Suppressor macrophage treated with lipopolysaccharide for 1 hour (primary cell): ENCODE measurements at places on chromosomes 2 and 18.

- no peak for DNase-seq
Observed at GRCh38 chr2:7693246-7694075, 776.2 kb downstream of the RNF144A start.

- no peak for DNase-seq
Observed at GRCh38 chr2:187338679-187339121, 109.4 kb downstream of the CALCRL start.

DNA sequence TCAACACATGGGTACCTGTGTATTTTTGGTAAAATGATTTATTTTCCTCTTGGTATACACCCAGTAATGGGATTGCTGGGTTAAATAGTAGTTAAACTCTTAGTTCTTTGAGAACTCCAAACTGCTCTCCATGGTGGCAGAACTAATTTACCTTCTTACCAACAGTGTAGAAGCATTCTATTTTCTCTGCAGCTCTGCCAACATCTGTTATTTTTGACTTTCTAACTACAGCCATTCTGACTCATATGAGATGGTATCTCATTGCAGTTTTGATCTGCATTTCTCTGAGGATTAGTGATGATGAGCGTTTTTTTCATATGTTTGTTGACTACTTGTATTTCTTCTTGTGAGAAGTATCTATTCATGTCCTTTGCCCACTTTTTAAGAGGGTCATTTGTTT lies 180.6 kb downstream of the FSIP2 start:
- DNase-seq: no peak

- DNase-seq: no peak
Observed at GRCh38 chr2:174157053-174157452, 91.3 kb downstream of the OLA1 start.

- DNase-seq: no peak
Observed at GRCh38 chr18:9697121-9697520, 11.0 kb upstream of the RAB31 start.

DNA sequence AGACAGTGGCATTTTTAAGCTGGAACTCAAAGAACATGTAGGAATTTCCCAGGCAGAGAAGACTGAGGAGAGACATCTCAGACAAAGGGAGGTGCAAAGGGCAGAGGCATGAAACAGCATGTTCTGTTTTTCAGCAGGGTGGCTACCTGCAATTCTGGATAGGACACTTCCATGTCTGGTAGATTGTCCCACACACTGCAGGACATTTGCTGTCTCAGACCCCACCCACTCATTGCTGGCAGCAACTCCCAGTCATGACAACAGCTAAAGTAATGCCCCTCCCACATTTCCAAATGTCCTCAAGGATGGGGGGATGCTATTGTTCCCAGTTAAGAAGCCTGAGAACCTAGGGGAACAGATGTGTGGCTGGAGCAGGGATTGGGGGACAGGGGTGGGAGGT lies 40.8 kb downstream of the ANKRD44 start:
- DNase-seq: no peak

GRCh38 chr2:169823996-169824372 lies 721 bp downstream of the METTL5 start:
- DNase-seq: no peak

GRCh38 chr2:68250652-68251186 lies 1.6 kb downstream of the PPP3R1 start:
- DNase-seq: no peak

- DNase-seq: no peak
Observed at GRCh38 chr2:13942111-13942510, 690.4 kb upstream of the LRATD1 start.

DNA sequence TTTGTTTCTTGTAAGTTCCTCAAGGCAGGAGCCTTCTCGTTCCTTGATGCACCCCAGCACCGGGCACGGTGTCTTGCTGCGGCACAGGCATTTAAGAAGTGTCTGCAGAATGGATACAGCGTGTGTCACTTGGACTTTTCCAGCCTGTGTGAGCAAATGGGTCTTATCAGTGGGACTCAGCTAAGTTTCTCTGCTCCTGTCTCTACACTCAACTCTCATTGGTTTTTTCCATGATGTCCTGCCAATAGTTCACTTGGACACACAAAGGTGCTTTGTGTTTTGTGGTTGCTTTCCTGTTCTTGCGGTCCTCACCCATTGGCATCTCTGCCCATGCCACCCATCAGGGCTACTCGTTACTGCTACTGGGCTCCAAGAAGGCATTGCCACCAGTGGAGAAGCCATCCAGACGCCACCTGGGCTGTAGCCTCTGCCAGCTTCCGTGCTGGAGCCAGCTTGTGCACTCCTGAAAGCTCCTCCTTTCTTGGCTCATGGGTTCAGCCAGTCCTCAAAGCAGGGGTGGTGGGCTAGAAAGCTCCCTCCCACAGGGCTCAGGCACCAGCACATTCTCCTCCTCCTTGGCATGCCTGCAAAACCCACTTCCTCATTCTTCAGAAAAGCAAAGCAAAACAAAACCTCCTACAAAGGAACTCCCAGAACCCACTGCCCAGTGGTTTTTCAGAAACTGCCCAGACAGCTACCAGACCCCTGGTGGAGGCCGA lies 41.4 kb downstream of the IL1R2 start:
- DNase-seq: peak; percentile 77

GRCh38 chr18:79727211-79727610 lies 47.6 kb downstream of the CTDP1 start:
- no peak for DNase-seq

DNA sequence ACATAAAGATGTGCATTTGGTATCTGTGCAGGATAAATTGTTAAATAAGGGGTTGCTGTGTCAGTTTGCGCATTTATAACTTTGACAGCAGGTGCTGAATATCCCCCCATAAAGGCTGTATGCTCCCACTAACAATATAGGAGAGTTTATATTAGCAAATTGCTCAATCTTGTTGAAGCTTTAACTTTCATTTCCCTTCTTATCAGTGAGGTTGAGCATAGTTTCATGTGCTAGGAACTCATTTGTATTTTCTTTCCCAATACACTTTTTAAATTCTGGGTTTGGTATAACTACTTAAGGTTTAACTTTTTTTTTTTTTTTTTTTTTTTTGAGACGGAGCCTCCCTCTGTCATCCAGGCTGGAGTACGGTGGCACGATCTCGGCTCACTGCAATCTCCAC lies 89.0 kb downstream of the FAM117B start:
- peak; percentile 7 for DNase-seq

DNA sequence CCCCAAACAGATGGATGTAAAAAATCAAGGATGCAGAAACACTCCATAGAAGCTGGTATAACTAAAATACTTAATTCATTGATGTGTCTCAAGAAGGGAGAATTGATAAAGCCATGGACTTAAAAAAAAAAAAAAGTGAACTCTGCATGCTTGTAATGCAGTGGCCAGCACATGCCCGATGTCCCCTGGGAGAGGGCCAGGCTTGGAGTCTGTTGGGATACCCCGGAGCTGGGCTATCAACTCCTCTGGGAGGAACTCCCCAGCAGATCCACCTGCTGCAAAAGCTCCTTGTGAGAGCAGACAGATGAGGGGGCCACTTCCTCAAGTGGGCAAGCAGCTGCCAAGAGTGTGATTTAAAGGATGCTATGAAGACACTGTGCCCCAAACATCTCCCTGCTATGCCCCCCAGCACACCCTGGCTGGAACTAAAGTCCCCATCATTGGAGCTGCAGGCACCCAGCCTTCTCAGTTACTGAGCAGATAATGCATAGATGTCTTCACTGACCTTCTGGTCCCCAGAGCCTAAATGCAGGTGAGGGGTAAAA lies 311.5 kb upstream of the ID2 start:
- DNase-seq: no peak

GRCh38 chr2:177284531-177284930 lies 20.0 kb upstream of the NFE2L2 start:
- DNase-seq: no peak

- no peak for DNase-seq
Observed at GRCh38 chr2:47095349-47096020, 59.6 kb downstream of the STPG4 start.

DNA sequence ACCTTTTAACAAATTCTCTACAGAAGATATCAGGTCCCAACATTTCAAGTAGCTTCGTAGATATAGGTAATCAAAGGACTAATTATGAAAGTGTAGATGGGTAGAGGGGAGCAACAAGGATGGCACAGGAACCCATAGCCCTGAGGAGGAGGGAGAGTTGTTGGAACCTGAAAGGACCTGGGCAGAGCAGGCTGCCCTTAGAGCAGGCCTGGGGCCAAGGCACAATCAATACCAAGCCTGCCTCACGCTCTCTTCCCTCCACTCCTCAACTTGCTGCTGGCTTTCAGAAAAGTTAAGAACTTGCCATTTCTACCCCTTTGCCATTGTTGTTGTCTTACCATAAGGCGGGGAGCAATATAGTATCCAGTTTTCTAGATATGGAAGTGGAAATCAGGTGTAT lies 10.1 kb upstream of the NAT8 start:
- DNase-seq: no peak

DNA sequence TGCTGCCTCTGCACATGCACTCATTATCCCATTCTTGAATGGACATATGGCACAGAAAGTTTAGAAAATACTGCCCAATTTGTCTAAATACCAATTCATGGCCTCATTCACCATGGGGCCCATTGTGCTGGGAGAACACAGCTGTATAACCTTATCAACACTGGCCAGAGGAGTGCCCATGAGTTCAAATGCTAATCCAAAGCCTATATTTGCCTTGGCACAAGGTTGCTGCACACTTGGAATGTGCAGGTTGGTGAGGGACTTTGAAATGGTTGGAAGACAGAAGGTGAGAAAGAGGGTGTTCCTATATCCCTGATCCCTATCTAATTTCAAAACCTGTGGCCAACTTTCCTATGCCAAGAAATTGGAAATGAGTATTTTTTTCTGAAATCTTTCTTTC lies 693.9 kb upstream of the ID2 start:
- no peak for DNase-seq

GRCh38 chr2:180618570-180618969 lies 361.8 kb upstream of the UBE2E3 start:
- DNase-seq: no peak

- DNase-seq: no peak
Observed at GRCh38 chr2:240994171-240994896, 4.1 kb upstream of the SNED1 start.

DNA sequence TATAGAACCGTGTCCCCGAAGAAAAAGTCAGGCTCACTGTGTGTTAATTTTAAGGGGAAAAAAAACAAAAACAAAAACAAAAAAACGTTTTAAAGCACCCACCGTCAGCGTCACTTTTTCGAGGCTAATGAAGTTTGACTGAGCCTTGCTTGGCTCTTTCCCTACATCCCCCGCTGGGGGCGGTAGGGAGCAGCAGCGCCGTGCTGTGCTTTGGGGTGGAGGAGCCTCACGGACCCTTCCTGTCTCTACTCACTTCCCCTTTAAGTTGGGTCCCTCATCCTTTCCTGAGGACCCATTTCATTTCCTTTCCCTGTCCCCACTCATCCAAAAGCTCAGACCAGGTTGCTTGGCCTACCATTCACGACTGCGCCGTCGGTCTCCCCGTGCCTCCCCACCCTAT lies 82.8 kb upstream of the RPL31 start:
- DNase-seq: peak; percentile 14

GRCh38 chr2:206890926-206891325 lies 48.4 kb upstream of the CPO start:
- no peak for DNase-seq
